ENCODE measurements at places on chromosomes 5 and 9.

DNA sequence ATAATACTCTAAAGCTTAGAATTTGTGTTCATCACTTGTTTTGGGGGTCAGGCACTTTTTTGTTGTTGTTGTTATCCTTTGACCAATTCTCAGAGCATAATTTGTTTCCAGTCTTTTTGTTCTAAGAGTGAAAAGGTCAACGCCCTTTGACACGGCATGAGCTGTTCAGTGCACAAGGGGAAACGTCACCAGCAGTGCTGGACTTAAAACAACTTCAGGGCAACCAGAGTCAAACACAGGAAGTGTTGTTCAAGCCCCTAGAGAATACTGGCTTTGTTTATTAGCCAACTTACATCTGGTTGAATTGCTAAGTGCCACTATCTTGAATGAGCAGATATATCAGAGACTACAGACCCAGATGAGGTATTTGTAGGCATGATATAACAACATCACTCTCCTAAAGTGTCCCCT lies 368.9 kb downstream of the TMEM161B start:
- DNase-seq: no peak
- no peaks in the 10 kb centered on the region for H3K27me3 ChIP-seq
- no peaks in the 10 kb centered on the region for H3K36me3 ChIP-seq
- H3K27ac ChIP-seq: no peak overlapping the region
- H3K4me3 ChIP-seq: no peak overlapping the region

- H3K27ac ChIP-seq: no peak overlapping the region
- H3K4me1 ChIP-seq: peaks cover 23% of the 10 kb centered on the region
- no peak for DNase-seq
- H3K36me3 ChIP-seq: no peaks in the 10 kb centered on the region
- H3K27me3 ChIP-seq: peaks cover 1% of the 10 kb centered on the region
These were observed 6.0 kb upstream of the EFNA5 start for GRCh38 chr5:107676702-107677101.

GRCh38 chr9:4333787-4334186 lies 33.9 kb upstream of the GLIS3 start:
- H3K27me3 ChIP-seq: no peaks in the 10 kb centered on the region
- no peak for DNase-seq
- no peak overlapping the region for H3K27ac ChIP-seq
- H3K4me3 ChIP-seq: no peak overlapping the region
- peaks cover 11% of the 10 kb centered on the region for H3K4me1 ChIP-seq

GRCh38 chr5:175788155-175788787 lies 83.1 kb upstream of the CPLX2 start:
- H3K4me3 ChIP-seq: no peak overlapping the region
- no peaks in the 10 kb centered on the region for H3K4me1 ChIP-seq
- peaks cover 5% of the 10 kb centered on the region for H3K36me3 ChIP-seq
- H3K27me3 ChIP-seq: 0 out of 2 replicates have a peak, but pooled peaks cover 6% of the 10 kb centered on the region
- no peak overlapping the region for H3K27ac ChIP-seq

DNA sequence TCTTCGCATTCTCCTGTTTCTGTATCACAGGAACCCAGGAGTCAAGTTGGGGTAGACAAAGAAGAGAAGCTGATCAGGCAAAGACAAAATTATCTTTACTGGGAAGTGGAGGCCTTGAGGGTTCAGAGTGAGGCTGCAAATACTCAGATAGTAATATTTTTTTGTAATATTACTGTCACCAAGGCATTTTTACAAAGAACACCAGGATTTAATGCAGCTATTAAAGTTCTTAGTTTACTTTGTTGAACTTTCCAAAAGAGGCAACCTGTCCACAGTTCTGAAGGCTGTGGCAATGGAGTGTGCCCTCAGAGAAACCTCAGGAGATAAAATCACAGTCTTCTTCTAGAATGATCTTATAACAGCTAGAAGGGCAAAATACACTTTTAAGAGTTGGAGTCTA lies 74.9 kb downstream of the PGM5 start:
- no peak for DNase-seq
- peaks cover 8% of the 10 kb centered on the region for H3K27me3 ChIP-seq
- no peaks in the 10 kb centered on the region for H3K4me1 ChIP-seq
- H3K36me3 ChIP-seq: no peaks in the 10 kb centered on the region

DNA sequence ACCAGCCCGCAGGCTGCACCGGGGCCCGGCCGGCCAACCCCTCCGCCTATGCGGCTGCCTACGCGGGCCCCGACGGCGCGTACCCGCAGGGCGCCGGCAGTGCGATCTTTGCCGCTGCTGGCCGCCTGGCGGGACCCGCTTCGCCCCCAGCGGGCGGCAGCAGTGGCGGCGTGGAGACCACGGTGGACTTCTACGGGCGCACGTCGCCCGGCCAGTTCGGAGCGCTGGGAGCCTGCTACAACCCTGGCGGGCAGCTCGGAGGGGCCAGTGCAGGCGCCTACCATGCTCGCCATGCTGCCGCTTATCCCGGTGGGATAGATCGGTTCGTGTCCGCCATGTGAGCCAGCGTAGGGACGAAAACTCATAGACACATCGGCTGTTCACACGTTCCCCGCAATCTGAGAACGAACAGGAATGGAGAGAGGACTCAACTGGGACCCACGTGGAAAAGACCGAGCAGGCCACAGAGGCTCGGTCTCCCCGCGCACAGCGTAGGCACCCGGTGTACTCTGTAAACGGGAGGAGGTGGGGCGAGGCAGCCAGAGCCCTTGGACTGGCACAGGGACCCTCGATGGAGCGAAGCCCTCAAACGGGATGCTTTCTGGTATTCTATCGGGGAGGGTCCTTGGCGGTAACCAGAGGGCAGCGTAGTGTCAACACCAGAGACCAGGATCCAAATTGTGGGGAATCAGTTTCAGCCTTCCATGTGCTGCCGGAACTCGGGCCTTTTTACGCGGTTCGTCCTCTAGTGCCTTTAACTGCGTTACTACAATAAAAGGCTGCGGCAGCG lies 1.9 kb downstream of the FOXE1 start:
- no peak for DNase-seq
- H3K27ac ChIP-seq: no peak overlapping the region

DNA sequence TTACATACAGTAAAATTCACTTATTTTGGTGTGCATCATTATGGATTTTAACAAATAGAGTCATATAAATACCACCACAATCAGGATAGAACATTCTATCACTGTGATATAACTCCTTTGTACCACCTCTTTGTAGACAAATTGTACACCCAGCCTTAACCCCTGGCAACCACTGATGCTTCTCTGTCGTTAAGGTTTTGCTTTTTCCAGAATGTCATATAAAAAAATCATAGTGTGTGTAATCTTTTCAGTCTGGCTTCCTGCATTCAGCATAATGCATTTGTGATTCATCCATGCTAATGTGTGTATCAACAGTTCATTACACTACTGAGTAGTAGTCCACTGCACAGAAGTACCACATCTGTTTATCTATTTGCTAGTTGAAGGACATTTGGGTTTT lies 81.2 kb downstream of the ARSB start:
- DNase-seq: no peak
- no peak overlapping the region for H3K4me3 ChIP-seq
- H3K27ac ChIP-seq: no peak overlapping the region
- no peaks in the 10 kb centered on the region for H3K27me3 ChIP-seq
- peaks cover 27% of the 10 kb centered on the region for H3K4me1 ChIP-seq

DNA sequence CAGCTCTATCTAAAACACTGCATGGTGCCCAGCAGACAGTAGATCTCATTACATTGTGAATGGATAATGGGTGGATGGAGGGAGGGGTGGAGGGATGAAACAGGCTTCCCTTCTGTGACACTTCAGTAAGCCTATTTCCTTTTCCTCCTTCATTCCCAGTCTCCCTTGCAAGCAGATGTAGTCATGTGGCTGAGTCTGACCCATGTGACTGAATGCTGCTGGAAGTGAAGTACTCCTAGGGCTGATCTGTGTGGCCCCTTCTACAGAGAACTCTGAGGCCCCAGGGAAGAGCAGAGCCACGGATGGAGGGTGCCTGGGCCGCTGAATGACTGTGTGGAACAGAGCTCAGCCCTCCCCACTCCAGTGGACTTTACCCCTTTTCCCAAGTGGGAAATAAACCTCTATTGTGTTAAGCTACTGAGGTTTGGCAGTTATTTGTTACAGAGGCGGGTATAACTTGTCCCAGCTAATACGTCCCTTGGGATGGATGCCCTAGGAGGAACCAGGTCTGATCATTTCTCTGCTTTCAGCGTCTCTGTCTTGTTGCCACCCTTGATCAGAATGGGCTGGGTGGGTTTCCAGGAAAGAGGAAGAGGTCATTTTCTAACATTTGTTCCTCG lies 176.1 kb upstream of the MVB12B start:
- H3K27ac ChIP-seq: no peak overlapping the region
- no peak overlapping the region for H3K4me3 ChIP-seq
- no peak for DNase-seq
- H3K27me3 ChIP-seq: peaks cover 49% of the 10 kb centered on the region
- no peaks in the 10 kb centered on the region for H3K36me3 ChIP-seq

DNA sequence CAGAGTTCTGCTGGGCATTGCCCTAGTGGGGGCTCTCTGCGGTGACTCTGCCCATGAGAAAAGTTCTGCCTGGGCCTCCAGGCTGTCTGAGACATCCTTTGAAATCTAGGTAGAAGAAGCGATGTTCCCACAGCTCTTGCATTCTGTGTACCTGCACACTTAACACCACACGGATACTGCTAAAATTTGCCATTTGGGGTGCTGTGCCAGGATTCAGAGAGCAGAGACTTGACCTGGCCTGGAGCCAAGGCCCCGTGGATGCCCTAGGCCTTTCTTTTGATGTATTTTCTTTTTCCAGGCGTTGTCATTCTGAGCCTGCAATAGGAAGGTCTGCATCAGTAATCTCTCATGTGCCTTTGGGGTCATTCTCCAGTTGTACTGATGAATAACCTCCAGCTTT lies 89.3 kb upstream of the IL12B start:
- H3K27ac ChIP-seq: no peak overlapping the region
- no peaks in the 10 kb centered on the region for H3K36me3 ChIP-seq
- H3K27me3 ChIP-seq: no peaks in the 10 kb centered on the region
- no peak overlapping the region for H3K4me3 ChIP-seq
- no peak for DNase-seq
